ENCODE measurements at places on chromosomes 13 and 19. TPM values are rescaled to one million over a fixed set of nuclear protein-coding genes. Genes with fewer than 3 reads are reported as not detected.

Gene CDX2
- 0.17 TPM for total RNA-seq

Gene KCNN4
- 1.8 TPM for total RNA-seq

Gene KLF2
- 67.6 TPM for total RNA-seq

Gene ZNF677
- total RNA-seq = 17.9 TPM

Gene CEACAM16
- not detected for total RNA-seq

DNA sequence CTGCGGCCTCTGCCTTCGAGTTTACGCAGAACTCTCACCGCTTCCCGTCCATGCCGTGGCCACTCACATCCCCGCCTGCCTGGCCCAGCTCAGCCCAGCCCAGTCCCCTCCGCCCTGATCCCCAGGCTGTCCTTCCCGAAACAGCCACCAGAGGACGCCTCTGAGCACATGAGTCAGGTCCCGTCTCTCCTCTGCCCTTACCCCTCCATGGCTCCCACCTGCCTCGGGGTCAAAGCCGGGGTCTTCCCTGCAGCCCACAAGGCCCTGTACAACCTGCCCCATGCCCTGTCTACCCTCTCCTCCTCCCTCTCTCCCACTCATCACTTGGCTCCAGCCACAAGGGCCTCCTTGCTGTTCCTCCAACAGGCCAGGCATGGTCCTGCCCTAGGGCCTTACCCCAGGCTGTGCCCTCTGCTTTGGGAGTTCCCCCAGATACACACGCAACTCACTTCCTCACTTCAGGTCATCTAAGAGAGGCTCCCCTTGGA is 8.1 kb upstream of the SEMA6B start:
- DNase-seq = no peak
- peaks cover 14% of the 10 kb centered on the region for H3K27me3 ChIP-seq
- H3K27ac ChIP-seq = no peak overlapping the region
- H3K36me3 ChIP-seq = no peaks in the 10 kb centered on the region

GRCh38 chr13:70469077-70469476 is 360.8 kb upstream of the KLHL1 start:
- DNase-seq = no peak
- no peaks in the 10 kb centered on the region for H3K27me3 ChIP-seq
- no peak overlapping the region for H3K4me3 ChIP-seq
- H3K4me1 ChIP-seq = no peaks in the 10 kb centered on the region
- H3K36me3 ChIP-seq = no peaks in the 10 kb centered on the region

- no peak for DNase-seq
- H3K4me1 ChIP-seq = peaks cover 63% of the 10 kb centered on the region
- peaks cover 13% of the 10 kb centered on the region for H3K27me3 ChIP-seq
- H3K27ac ChIP-seq = peak overlapping the region; percentile 87
- H3K36me3 ChIP-seq = no peaks in the 10 kb centered on the region
Observed at GRCh38 chr19:925087-925525, 729 bp upstream of the ARID3A start.

GRCh38 chr19:43641333-43641732 is 1.7 kb upstream of the CADM4 start:
- no peak for DNase-seq
- peaks cover 22% of the 10 kb centered on the region for H3K4me1 ChIP-seq
- H3K4me3 ChIP-seq = no peak overlapping the region
- no peak overlapping the region for H3K27ac ChIP-seq

- H3K36me3 ChIP-seq = no peaks in the 10 kb centered on the region
- H3K4me1 ChIP-seq = peaks cover 9% of the 10 kb centered on the region
- DNase-seq = no peak
- no peak overlapping the region for H3K4me3 ChIP-seq
- no peaks in the 10 kb centered on the region for H3K27me3 ChIP-seq
- H3K27ac ChIP-seq = no peak overlapping the region
Observed at GRCh38 chr13:97659602-97660001, 225.6 kb downstream of the RAP2A start.

GRCh38 chr13:97261254-97262005 is 39.3 kb downstream of the MBNL2 start:
- H3K4me3 ChIP-seq = no peak overlapping the region
- peaks cover 79% of the 10 kb centered on the region for H3K4me1 ChIP-seq
- no peaks in the 10 kb centered on the region for H3K36me3 ChIP-seq
- H3K27me3 ChIP-seq = no peaks in the 10 kb centered on the region

DNA sequence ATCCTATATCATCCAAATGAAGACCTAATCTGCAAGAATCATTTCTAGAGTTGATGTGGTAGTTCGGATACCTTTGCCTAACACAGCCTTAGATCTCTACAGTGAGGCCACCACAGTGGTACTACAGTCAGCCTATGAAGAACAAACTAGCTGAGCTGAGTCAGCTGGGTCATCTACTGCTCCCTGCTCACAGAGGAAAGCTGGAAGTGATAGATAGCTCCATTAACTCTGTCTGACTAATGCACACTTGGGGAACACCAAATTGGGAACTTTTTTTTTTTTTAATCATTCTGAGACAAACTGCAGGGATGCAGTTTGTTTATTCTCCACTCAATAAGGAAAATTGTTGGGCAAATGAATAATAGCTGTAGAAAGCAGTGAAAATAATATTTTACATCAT is 1160.6 kb downstream of the PCDH9 start:
- DNase-seq = no peak
- no peaks in the 10 kb centered on the region for H3K36me3 ChIP-seq
- no peaks in the 10 kb centered on the region for H3K4me1 ChIP-seq
- no peaks in the 10 kb centered on the region for H3K27me3 ChIP-seq
- no peak overlapping the region for H3K27ac ChIP-seq

GRCh38 chr13:42363941-42364612 is 92.1 kb downstream of the AKAP11 start:
- peak; percentile 50 for DNase-seq
- H3K27ac ChIP-seq = no peak overlapping the region
- H3K36me3 ChIP-seq = no peaks in the 10 kb centered on the region
- H3K4me1 ChIP-seq = no peaks in the 10 kb centered on the region
- no peaks in the 10 kb centered on the region for H3K27me3 ChIP-seq
- no peak overlapping the region for H3K4me3 ChIP-seq

- no peak for DNase-seq
- H3K36me3 ChIP-seq = no peaks in the 10 kb centered on the region
- peaks cover 2% of the 10 kb centered on the region for H3K27me3 ChIP-seq
- H3K4me3 ChIP-seq = no peak overlapping the region
- no peaks in the 10 kb centered on the region for H3K4me1 ChIP-seq
- H3K27ac ChIP-seq = no peak overlapping the region
Observed at GRCh38 chr13:99151516-99151915, 49.1 kb upstream of the UBAC2 start.

DNA sequence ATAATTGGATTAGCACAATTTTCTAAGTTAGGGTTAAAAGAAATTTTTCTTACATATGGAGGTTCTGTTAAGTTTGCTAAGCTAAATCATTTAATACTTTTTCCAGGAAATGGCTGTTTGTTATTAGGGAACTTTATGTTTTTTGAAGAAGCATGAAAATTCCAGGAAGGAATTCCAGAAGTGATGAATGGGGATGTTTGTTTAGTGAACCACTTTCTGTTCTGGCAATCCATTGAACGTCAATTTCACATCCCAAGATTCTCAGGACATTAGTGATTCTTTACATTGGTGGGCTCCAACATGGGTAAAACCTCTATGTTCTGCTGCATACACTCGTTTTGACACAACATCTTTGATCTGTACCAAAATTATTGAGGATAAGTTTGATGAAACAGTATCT is 534.4 kb downstream of the IRS2 start:
- H3K27ac ChIP-seq = no peak overlapping the region
- H3K4me3 ChIP-seq = no peak overlapping the region
- DNase-seq = no peak

DNA sequence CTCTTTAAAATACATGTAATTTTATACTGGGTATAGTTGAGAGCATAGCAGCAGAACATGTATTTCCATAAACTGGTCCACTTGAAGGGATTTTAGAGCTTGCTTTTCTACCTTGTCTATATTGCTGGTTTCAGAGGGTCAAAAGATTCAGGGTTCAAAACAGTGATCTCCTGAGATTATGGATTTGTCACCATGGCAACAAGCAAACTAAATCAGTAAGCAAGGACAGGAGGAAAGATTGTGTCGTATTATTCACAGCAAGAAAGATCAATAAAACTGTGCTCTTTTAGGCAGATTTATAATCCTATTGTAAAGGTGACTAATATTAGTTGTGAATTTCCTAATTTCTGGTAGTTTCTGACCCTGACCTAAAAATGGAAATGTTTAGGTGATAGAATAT is 496.4 kb downstream of the LMO7 start:
- H3K27me3 ChIP-seq = no peaks in the 10 kb centered on the region
- H3K4me3 ChIP-seq = no peak overlapping the region
- DNase-seq = no peak

DNA sequence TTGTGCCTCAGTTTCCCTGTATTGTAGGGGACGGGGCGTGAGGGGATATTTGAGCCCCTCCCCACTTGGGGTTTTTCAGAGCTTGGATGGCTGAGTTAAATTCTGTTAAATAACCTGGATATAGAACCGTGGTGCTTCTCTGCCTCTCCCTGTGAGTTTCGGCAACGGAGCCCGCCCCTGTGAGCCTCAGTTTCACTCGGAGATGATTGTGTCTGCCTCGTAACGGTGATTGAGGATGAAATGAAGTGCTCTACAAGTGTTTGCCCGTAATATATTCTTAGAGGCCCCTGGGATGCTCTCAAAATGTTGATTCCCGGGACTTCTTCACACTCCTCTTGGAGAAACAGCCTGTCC is 509 bp downstream of the KXD1 start:
- H3K27ac ChIP-seq = peak overlapping the region; percentile 99
- DNase-seq = no peak
- H3K36me3 ChIP-seq = peaks cover 15% of the 10 kb centered on the region
- H3K4me3 ChIP-seq = peak overlapping the region; percentile 89
- no peaks in the 10 kb centered on the region for H3K27me3 ChIP-seq
- H3K4me1 ChIP-seq = peaks cover 8% of the 10 kb centered on the region

DNA sequence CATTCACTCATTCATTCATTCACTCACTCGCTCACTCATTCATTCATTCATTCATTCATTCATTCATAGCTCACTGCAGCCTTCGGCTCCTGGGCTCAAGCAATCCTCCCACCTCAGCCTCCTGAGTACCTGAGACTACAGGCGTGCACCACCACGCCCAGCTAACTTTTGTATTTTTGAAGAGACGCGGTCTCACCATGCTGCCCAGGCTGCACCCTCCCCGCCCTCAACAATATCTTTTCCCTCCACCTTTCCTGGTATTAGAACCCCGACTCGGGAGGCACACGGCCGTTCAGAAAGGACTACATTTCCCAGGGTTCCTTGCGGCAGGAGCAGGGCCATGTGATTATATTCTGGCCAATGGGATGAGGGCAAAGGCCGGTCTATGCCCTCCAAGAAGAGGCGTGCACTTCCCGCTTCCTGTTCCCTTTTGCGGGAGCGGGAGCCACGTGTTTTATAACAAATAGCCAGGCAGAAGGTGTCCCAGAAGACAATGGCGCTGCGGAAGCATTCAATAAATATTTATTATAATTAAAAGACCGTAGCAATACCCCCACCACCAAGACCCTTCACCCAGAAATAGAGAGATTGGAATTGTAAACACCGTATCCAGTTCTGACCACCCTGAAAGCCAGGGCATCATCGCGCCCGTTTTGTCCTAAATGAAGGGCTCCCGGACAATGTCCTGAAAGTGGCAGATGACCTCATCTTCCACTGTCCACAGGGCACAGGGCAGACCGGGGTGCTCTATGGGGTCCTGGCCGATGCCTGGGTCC is 15.9 kb downstream of the TICAM1 start:
- H3K27ac ChIP-seq = peak overlapping the region; percentile 73
- no peaks in the 10 kb centered on the region for H3K27me3 ChIP-seq
- peaks cover 30% of the 10 kb centered on the region for H3K36me3 ChIP-seq
- H3K4me1 ChIP-seq = peaks cover 33% of the 10 kb centered on the region
- peak overlapping the region; percentile 41 for H3K4me3 ChIP-seq

GRCh38 chr13:36447501-36447900 is 15.2 kb downstream of the CCNA1 start:
- no peaks in the 10 kb centered on the region for H3K27me3 ChIP-seq
- H3K4me1 ChIP-seq = no peaks in the 10 kb centered on the region
- no peak overlapping the region for H3K4me3 ChIP-seq
- DNase-seq = no peak
- H3K36me3 ChIP-seq = no peaks in the 10 kb centered on the region
- H3K27ac ChIP-seq = no peak overlapping the region

DNA sequence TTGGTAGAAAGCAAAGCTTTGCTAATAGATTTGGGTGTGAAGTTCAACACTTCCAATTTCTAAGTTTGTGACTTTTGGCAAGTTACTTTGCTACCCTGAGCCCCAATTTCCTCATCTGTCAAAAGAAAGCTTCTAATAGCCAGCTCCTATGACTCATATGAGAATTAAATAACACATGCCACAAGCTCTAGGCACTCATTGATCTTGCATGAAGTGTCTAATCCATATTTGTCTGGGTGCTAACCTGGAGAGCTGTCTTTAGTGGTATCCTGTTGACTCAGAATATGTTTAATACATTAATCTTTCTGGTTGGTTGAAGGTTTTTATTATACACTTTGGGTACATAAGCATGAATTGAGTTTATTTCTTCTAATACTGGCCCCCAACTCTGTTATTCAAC is 188.8 kb downstream of the POSTN start:
- no peaks in the 10 kb centered on the region for H3K36me3 ChIP-seq
- H3K4me1 ChIP-seq = no peaks in the 10 kb centered on the region
- DNase-seq = no peak
- H3K27ac ChIP-seq = no peak overlapping the region

DNA sequence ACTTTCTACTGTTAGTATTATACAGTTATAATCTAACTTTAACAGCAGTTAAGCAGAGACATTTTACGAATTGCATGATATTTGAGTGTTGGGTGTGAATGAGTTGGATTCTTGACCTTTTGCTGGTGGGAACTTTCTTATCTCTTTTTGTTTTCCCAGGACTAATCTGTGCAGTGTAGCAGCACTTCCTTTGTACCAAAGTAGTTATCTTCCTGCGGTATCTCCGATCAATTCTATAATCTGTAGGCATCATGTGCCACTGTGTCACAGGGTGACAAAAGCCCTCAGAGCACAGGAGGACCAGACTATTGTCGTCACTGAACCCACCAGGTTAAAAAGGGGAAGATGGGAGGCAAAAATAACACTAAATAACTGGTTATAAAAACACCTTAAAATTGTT is 823.5 kb downstream of the GPC5 start:
- H3K4me3 ChIP-seq = no peak overlapping the region
- no peak for DNase-seq
- no peak overlapping the region for H3K27ac ChIP-seq
- H3K36me3 ChIP-seq = no peaks in the 10 kb centered on the region
- H3K4me1 ChIP-seq = no peaks in the 10 kb centered on the region
- no peaks in the 10 kb centered on the region for H3K27me3 ChIP-seq

GRCh38 chr13:68982961-68983619 is 1124.5 kb upstream of the ATXN8OS start:
- no peaks in the 10 kb centered on the region for H3K4me1 ChIP-seq
- DNase-seq = no peak
- no peaks in the 10 kb centered on the region for H3K27me3 ChIP-seq

GRCh38 chr13:33710924-33711323 is 107.0 kb upstream of the RFC3 start:
- H3K36me3 ChIP-seq = no peaks in the 10 kb centered on the region
- no peak overlapping the region for H3K4me3 ChIP-seq
- DNase-seq = no peak
- H3K4me1 ChIP-seq = peaks cover 4% of the 10 kb centered on the region

- peaks cover 3% of the 10 kb centered on the region for H3K36me3 ChIP-seq
- DNase-seq = no peak
- peaks cover 56% of the 10 kb centered on the region for H3K4me1 ChIP-seq
- no peak overlapping the region for H3K4me3 ChIP-seq
Observed at GRCh38 chr13:98510156-98510509, 66.8 kb downstream of the STK24 start.

All from esophagus muscularis mucosa (tissue), 4 donors.